Brain pericyte (primary cell): ENCODE measurements at places on chromosomes 12 and 14.

DNA sequence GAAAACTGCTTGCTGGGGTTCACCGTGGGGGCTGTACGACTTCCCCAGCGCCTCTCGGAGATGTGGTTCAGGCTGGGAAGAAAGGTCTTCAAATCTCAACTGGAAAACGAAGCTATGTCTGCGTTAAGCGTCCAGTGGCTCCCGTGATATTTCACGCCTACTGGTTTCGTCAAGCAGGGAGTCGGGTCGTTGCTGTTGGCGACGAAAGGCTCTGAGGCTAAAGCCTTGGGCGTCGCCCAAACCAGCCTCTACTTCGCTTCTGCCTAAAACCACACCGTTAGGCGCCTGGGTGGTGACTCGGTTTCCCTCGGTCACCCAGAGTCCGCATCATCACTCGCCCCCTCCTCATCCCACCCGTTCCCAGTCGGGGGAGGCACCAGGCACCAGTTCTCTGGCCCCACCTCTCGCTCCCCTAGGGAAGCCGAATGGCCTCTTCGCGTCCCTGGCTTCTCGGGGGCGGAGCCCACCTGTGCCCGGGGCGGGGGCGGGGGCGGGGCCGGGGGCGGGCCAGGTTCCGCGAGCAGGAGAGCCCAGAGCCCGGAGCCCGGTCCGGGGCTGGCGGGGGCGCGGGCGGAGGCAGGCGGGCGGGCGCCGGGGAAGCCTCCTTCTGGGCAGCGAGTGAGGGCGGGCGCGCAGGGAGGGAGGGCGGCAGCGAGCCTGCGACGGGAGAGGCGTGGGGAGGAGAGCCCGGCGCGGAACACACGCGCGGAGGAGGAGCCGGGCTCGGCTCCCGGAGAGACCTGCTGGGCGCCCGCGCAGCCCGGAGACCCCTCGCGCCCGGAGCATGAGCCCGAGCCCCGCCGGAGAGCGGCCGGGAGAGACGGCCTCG is at the start of gene B4GALNT3:
B4GALNT3 (plus strand) TSS at position 510 of the 829 bp plus-strand sequence. CDS start 438 bp downstream, outside the sequence.
- no peak for DNase-seq

GRCh38 chr14:69152181-69152901 is 578 bp downstream of the DCAF5 start:
- DNase-seq: no peak

- no peak for DNase-seq
These were observed 381.7 kb upstream of the DDHD1 start for GRCh38 chr14:53534841-53535240.

- DNase-seq: no peak
These were observed 325.3 kb downstream of the GALC start for GRCh38 chr14:87667659-87668058.

GRCh38 chr14:39423793-39424192 is 8.4 kb downstream of the FBXO33 start:
- no peak for DNase-seq

DNA sequence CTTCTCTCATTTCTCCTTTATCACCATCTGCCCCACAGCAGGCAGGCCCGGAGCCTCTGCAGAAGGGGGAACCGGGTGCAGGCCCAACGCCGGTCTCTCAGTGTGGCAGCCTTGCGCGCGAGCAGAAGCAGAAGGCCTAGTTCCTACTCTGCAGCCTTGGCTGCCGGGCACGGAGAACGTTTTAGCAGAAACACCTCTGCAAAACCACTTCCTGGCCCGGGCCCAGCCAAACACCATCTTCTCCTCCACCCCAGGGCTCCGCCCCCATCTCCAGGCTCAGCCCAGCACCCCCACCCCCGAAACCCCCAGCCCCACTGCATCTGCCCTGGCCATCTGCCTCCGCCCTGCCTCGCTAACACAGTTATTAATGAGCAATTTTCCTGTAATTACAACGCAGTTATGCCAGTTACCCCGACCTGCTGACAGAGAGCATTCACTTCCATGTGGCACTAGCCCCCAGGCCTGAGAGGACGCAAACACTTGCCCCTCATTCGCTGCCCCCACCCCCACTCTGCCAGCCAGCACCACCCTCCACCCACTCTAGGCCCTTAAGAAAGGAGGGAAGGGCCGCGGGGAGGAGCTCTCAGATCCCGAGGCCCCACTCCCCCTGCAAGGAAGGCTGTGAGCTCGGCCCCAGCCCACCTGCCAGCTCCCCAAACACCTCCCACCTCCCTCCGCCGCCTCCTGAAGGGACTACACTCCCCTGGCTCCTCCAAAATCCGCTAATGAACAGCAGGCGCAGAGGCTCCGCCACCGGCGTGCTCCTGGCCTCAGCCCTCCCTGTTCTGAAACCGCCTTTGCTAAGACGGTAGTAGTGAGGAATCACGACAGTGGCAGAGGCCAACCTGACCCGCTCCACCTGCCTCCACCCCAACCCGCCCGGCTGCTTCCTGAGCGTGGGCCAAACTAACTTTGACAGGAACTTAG is 44.7 kb upstream of the FBRSL1 start:
- DNase-seq: no peak

DNA sequence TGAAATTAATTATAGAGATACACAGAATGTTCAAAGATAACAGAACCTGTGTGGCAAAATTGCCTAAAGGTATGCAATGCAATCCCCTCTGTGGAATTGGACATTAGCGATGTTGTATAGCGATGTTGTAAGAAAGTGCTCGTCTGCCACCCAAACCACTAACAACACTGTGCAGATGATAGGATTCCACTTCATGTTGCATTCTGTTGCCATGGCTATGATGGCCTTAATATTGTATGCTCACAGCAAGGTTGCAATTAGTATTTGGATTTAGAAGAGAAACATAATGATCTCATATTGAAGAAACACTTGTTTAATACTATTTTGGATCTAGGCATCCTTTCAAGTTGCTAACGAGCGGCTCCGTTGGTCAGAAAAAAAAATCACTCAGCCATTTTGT is 260.3 kb downstream of the BCAT1 start:
- no peak for DNase-seq

GRCh38 chr12:6061660-6062059 is 62.8 kb downstream of the VWF start:
- no peak for DNase-seq

GRCh38 chr12:129069886-129070285 is 216.6 kb downstream of the GLT1D1 start:
- no peak for DNase-seq

DNA sequence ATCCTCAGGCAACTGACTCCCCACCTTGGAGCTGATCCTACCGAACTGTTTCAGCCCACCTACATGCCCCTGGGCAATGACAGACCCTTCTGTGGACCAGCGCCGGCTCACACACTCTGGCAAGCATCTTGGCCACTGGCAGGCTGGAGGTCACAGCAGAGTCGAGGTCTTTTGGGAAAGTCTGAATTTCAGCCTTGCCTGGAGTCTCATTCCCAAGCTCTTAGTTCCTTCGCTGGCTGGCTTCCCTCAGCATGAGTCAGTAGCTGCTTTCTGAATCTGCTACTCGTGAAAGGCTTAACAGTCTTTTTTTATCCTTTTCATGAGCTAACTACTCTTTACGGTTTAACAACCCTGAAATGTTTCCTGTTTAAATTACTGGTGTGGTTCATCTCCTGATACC is 44.5 kb downstream of the ASCL4 start:
- no peak for DNase-seq

DNA sequence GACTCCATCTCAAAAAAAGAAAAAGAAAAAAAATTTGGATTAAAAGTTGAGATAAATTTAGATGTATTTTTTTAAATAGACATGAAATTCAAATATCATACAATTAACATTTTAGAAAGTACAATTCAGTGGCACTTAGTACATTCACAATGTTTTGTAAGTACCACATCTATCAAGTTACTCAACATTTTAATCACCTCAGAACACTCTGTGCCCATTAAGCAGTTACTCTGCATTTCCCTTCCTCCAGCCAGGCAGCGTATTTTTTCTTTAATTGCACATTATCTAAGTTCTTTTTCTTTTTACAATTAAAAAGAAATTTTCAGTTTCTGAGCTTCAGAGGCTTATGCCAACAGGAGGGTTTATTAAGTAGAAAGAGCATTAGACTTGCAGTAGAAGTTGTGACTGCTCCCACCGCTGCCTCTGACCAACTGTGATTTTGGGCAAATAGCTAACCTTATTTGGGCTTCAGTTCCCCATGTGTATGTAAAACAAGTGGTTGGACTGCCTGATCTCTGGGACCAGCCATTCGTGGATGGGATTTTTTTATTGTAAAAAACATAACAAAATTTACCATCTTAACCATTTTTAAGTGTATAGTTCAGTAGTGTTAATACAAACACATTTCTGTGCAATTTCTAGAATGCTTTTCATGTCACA is 65.7 kb downstream of the WNK1 start:
- no peak for DNase-seq

DNA sequence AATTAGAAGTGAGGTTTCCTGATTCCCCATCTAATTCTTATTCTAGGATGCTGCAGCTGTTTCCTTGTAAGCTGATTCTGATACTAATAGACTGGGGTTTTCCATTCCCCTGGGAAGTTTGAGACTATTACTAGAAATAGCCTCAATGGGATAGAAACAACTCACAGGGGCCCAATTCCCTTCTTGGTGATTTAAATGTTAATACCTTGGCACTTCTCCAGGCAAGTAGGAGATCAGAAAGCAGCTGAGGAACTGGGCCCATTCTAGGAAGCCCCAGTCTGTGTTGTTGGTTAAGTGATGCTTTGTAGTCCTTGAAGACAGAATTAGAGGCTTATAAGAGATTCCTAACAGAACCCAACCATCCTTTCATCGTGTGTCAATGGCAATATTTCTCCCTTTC is 407.0 kb upstream of the SEL1L start:
- DNase-seq: no peak

GRCh38 chr14:100066962-100067361 is 1.7 kb downstream of the EVL start:
- no peak for DNase-seq

GRCh38 chr14:102732924-102733323 is 44.3 kb upstream of the TRAF3 start:
- DNase-seq: no peak

- DNase-seq: no peak
These were observed 2.8 kb downstream of the RDH5 start for GRCh38 chr12:55722948-55723347.

GRCh38 chr12:108955225-108955835 is 65.5 kb downstream of the SVOP start:
- no peak for DNase-seq

- DNase-seq: no peak
These were observed 481.4 kb downstream of the MDGA2 start for GRCh38 chr14:47194055-47194454.

- no peak for DNase-seq
These were observed 158.8 kb downstream of the TMEM132C start for GRCh38 chr12:128425666-128426331.

- no peak for DNase-seq
These were observed 14.4 kb downstream of the TMTC1 start for GRCh38 chr12:29769162-29769858.

- DNase-seq: no peak
These were observed 21.8 kb downstream of the FUT8 start for GRCh38 chr14:65434216-65434850.

DNA sequence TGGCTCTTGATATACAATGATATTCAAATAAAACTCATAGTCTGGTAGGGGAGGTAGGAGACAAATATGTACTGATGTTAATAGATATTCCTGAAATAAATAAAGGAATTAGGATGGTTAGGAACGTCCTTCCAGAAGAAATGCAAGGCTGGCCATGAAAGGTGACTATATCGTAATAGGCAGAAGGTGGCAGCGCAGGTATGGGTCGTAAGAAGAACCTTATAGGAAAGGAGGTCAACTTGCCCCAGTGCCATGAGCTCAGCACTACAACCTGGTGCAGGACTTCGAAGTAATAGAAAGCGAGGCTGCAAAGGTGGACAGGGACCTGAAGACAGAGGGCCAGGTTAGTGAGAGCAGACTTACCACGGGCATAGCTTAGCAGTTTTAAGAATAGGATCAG is 55.3 kb upstream of the FGD4 start:
- no peak for DNase-seq

- no peak for DNase-seq
These were observed 24.8 kb upstream of the CAPRIN2 start for GRCh38 chr12:30779578-30779977.

DNA sequence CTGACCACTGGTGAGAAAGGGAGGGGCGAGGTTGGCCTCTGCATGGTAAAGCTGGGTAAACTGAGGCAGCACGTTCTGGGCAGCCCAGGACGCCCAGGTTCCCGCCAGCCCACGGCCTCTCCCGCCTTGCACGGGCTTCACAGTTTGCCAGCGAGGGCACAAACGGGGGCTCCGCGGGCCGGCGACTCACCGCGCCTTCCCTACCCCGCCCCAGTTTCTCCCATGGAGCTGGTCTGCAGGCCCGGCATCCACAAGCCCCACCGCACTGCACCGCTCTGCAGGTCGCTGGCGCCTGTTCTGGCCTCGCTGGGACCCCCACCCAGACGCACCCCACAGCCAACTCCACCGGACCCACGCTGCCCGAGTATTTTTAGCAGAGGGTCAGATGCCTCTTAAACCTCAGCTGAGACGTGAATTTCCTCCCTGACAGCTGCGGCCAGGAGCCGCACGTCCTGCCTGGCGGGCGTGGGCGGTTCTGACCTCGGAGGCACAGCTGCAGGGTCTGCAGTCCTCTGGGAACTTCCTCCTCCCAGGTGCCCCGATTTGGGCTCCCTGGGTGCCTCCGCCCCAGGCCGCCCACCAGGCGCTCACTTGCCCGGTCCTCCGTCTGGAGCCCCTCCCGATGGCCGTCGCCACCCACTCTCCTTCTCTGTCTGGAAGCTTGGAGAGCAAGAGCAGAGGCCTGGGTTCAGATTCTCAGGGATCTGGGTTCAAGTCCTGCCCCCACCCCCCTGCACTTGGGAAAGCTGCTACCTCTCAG is 29.5 kb upstream of the INF2 start:
- no peak for DNase-seq

- DNase-seq: no peak
These were observed 82.6 kb upstream of the IGF1 start for GRCh38 chr12:102562836-102563425.

GRCh38 chr12:91993287-91994017 is 152.2 kb downstream of the BTG1 start:
- DNase-seq: no peak

GRCh38 chr12:27335364-27336281 is 3.0 kb downstream of the BMAL2 start:
- DNase-seq: no peak
